GOT3 (cell line): ENCODE measurements at places on chromosomes 5 and 9.

DNA sequence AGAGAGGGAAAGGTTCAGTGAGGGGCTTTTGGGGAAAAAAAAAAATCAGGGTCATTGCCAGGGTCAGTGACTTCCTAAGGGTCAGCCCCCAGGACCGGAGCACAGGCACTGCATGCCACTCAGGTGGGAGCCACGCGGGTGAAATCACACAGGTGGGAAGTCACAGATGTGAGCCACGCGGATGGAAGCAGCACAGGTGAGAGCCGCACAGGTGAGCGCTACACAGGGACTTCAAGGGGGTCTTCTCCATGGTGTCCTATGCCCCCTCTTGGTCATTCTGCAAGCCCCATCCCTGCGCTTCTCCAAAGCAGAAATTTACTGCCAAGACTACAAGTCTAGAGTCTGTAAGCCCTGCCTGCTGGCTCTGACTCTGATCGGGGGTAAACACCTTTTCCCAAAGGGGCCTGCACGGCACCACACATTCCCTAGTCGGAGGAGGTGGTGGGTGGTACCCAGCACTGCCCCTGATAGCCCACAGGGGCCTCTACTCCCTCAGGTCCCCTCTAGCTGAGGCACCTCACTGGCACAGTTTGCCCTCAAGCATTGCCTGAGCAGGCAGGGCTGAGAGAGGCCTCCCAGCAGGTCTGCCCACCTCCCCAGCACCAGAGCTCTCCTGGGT, 18.3 kb upstream of the OBP2B start:
- no peak for DNase-seq

DNA sequence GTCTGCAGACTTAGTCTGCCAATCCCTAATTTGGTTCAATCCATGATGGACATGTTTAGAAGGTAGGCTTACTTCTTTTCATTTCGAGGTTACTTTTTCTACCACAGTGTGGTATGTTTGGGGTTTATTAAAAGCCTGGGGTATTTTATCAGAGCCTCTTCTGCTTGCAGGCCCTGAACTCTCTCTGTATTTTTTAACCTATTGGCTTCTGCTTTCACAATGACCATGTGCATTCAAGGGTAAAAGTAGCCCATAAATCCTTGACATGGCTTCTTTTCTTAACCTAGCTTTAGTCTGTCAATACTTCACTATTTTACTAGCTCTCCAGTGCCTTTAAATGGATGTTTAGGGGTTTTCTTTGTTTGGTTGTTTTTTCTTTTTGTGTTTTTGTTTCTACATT, 286.6 kb downstream of the FER start:
- DNase-seq, result no peak

- DNase-seq, result no peak
Observed at GRCh38 chr5:131068893-131069643, 96.0 kb downstream of the HINT1 start.

DNA sequence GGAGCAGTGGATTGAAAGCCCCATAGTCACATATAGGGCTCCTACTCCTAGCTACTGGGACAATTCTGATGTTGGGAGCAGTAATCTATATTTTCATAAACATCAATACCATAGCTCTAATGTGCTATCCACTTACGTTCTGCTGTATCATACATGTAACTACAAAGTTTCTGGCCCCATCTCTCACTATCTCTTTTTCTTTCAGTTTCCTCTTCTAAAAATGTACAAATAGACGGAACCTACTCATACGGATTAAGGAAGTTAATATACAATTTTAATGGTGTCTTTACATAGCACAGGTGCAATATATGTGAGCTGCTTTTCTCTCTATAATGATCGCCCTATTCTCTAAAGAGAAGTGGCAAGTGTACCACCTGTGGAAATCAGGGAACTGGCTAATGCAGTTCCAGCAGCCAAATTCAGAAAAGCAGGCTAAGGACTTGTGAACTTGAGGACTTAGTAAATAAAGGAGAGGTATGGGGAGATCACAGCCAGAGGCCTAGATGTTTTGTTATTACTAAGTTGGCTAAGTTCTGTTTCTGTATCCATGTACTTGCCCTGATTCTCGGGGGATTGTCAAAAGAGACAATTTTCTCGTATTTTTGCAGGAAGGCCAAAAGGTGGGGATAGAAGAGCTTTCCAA, 1021.9 kb downstream of the CDH12 start:
- no peak for DNase-seq

DNA sequence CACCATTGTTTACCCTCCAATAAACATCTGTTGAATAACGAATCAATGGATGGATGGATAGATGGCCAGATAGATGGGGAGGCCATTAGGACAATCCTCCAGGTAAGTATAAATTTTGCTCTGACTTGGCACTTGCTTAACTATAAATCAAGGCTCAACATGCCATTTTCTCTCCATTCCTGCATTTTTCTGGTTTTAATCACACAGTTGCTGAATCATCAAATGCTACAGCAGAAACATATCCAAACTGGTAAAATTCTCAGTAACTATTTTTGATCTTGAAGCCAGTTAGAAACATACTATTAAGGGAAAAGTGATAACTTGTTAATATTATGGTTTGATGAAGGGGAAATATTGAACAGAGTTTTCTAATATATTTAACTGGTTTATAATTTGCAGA, 71.5 kb upstream of the MTAP start:
- no peak for DNase-seq

GRCh38 chr9:31243386-31243785, 1141.1 kb upstream of the ACO1 start:
- no peak for DNase-seq

GRCh38 chr5:115392611-115393010, 96.2 kb upstream of the CCDC112 start:
- DNase-seq, result no peak

DNA sequence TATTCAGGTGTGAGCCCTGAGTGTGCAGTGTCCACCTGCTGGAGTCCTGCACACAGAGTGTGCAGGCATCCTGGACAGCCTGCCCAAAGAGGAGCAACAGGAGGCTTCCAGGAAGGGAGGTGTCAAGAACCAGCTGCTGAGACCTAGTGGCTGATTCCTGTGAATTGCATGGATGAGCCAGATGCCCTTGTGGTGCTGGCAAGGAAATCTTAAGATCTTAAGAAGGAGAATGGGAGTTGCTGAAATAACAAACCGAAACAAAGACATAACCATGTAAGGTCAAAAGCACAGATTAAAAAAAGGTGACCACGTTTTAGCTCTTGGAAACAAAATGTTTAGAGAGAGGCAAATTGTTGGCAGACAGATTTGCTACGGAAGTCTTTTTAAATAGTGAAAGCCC, 29.3 kb upstream of the RPS23 start:
- DNase-seq, result no peak

DNA sequence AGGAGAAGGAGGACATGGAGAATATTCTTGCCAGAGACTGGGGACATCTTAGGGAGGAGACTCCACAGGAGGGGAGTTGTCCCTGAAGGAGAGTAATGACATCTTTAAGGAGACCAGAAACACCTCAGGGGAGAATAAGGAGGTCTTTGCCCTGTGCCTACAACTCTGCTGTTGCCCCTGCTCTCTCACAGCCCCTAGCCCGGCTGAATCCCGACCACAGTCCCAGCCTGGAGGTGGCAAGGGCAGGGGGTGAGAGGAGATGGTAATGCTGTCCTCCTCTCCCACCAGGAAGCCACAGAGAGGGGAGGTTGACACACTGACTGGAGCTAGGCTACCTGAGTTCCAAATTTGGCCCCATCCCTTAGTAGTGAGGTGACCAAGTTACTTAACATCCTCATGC, 30.2 kb upstream of the ENHO start:
- no peak for DNase-seq

DNA sequence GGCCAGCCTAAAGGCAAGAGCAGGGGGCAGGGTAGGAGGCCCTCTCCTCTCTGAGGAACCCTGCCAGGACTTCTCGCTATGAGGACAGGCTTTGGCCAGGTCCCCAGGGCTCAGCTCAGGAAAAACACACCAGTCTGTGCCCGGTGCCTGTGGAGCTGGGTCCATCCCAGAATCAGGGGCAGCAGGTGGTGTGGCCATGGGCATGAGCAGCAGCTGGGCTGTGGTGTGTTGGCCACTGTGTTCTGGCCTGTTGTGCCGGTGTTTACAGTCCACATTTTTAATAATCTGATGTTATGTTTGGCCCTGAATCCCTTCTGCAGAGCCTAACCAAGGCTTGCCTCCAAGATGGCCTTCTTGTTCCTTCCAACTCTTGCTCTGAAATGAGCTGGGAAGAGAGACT, 77.0 kb downstream of the FGF18 start:
- DNase-seq, result no peak

DNA sequence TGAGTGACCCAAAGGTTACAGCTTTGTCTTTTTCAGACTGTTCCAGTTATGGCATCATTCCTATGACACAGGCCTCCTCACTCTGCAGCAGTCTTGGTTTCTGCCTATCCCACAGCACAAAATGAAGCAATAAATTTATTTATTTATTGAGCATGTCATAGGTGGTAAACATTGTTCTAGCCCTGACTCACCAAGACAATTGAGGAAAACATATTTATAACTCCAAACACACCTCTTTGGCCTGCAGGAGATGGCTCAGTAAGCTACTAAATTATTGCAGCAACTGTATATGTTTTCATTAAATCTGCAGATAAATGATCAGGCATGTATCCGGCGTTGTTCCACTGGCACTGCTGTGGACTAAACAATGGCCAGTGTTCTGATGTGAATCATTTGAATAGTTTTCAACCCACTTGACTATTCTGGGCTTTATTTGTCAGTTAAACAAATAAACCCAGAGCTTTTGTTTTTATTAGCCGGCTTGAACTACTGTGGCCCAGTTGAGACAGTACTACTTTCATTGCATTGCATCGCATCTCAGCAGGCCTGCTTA, 83.2 kb downstream of the FOXD1 start:
- DNase-seq, result no peak

DNA sequence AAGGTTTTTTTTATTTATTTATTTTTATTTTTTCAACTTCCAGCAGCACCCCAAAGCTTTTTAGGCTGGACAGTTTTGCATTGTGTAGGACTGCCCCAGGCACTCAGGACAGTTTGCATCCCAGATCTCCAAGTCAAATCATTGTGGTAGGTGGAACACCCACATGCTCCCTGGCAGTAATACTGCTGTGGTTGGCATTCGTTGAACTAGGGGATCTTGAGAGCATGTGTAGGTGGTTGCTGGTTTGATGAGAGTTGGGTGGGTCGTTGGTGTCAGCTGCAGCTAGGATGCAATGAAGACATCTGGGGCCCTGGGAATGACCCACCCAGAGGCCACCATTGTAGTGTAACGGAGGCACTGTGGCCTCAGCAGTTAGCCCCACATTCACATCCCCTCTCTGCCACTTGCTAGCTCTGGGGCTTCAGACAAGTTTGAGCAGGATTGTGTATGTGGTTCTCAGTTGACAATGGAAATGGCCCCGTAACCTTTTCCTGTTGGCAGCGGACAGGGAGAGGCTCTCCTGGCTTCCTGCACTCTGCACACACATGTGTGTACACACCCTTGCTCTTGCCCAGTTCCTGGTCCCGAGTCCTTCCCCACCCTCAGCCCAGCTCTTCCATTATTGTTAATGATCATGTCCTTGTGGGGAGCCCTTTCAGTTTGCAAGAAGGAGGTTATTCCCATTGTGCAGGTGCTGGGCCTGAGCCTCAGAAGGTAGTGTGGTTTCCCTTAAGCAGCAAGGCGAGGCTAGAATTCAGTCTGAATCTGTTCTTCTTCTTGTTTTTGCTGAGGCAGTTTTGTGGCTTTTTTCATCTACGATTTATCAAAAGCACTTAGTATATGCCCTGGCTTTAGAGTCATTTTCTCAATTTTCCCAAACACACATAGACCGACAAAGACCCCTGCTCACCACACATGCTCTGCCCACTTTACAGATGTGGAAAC, 46.5 kb downstream of the PPARGC1B start:
- no peak for DNase-seq

GRCh38 chr5:97074859-97075489, 67.4 kb downstream of the LIX1 start:
- no peak for DNase-seq

GRCh38 chr5:23840083-23840482, 332.7 kb downstream of the PRDM9 start:
- no peak for DNase-seq

DNA sequence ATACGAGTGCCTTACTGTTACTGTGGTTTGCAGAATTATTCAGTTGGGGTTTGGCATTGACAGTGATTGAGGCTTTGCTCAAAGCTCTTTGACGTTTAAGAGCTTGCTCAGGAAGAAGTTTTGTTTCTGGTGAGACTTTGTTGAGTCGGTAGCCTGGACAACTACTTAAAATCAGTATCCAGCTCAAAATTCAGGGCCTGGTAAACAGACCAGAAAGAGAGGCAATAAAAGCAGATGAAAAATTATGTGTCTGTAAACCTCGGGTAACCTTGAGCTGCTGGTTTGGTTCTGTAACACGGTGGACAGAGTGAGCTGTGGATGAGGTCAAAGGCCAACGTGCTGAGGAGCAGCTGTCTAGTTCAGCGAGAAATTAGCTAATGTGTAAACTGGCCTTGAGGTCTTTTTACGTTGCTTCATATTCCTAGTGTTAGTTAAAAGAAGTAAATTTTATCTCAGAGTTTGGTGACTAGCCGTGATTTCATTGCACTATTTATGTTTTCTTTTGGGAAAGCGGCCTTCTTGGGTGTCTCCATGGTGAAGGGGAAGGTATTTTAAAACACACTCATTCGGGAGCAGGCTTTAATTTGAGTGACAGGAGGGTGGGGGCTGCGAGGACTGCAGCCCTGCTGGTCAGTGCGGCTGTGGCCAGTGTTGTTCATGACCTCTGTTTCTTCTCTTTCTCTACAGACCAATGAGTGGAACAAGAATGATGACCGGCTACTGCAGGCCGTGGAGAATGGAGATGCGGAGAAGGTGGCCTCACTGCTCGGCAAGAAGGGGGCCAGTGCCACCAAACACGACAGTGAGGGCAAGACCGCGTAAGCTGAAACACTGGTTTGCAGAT, 82.0 kb upstream of the TTC23L start:
- no peak for DNase-seq

GRCh38 chr5:138989720-138990119, 114.6 kb upstream of the LRRTM2 start:
- no peak for DNase-seq

- DNase-seq, result no peak
Observed at GRCh38 chr9:35741740-35742139, 7.3 kb downstream of the GBA2 start.

DNA sequence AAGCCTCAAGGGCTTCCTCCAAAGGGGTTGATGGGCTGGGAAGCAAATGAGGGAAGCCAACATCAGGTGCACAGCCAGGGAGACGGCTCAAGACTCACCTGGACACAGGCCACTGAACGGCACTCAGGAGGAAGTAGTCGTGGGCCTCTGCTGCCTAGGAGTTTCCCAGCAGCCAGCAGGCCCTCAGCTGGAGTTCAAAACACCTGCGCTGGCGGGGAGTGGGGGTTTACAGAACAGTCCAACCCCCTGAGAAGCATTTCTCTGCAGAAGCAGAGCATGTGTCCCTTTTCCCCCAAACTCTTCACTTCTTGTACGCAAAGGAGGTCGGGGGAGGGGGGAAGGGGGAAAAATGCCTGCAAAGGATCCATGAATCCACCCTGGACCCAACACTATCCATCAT, 2.3 kb downstream of the WHRN start:
- no peak for DNase-seq

GRCh38 chr5:41809128-41809527, 61.1 kb downstream of the OXCT1 start:
- no peak for DNase-seq

- no peak for DNase-seq
Observed at GRCh38 chr5:124136609-124137008, 609.8 kb downstream of the ZNF608 start.

GRCh38 chr5:150114773-150115408, 28.5 kb upstream of the CSF1R start:
- no peak for DNase-seq
